ENCODE measurements at places on chromosomes 11 and 22.

DNA sequence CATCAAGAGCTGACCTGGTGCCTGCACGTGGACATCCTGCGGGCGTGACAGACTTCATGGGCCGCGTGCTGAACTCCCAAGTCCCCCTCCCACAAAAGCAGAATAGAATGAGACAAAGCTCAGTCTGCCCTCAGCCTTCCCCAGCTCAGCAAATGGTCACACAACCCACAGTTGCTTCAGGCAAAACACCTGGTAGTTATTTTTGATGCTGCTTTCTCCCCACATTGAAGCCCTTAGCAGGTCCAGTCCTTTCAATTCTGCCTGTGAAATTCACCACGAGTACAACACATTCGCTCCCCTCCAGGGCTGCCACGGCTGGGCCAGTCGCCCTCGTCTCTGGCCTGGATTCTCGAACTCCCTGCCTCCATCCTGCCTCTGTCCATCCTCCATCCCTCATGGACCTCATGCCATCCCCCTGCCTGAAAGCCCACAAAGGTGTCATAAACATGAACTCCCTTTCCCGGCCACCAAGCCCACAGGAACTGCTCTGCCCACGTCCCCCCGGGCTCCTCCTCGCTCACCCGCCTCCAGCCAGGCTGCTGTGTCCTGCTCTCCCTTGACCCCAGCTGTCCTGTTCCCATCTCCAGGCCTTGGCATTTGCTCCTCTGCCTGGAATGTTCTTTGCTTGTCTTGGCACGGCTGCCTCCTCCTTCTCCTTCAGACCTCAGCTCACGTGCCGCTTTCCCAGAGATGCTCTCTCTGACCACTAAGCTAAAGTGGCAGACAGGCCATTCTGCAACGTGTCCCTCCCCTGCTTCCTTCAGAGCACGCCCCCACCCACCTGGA is 42.1 kb downstream of the SCUBE1 start:
- DNase-seq: no peak

DNA sequence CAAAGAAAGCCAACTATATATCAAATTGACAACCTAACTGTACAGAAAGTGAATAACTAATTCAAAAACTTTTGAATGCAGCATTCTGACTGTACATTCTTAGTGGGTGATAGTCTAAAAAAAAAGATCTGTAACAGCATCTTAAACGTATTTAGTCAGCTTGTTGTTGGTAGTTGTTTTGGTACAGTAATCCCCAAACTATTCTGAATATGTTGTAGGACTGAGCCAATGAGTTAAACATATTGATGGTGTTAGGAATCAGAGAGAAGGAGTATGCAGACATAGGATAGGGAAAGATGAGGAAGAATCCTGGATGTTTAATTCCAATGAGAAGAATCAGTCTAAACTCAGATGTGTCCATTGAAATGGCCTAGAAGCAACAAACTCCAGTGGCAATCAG is 41.9 kb upstream of the KIRREL3 start:
- DNase-seq: no peak

- no peak for DNase-seq
Observed at GRCh38 chr11:76772100-76772782, 10.9 kb upstream of the TSKU start.

DNA sequence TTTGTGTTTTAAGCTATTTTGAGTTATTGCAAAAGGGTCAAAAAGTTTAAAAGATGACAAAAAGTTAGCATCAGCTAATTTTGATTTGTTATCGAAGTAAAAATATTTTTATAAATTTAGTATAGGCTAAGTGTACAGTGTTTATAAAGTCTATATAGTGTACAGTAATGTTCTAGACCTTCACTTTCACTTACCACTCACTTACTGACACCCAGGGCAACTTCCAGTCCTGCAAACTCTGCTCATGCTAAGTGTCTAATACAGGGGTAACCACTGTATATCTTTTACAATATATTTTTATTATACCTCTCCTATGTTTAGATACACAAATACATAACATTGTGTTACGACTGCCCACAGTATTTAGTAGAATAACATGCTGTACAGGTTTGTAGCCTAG is 59.7 kb downstream of the PDGFD start:
- no peak for DNase-seq

- no peak for DNase-seq
Observed at GRCh38 chr11:123838659-123839058, 32.5 kb upstream of the OR6M1 start.

DNA sequence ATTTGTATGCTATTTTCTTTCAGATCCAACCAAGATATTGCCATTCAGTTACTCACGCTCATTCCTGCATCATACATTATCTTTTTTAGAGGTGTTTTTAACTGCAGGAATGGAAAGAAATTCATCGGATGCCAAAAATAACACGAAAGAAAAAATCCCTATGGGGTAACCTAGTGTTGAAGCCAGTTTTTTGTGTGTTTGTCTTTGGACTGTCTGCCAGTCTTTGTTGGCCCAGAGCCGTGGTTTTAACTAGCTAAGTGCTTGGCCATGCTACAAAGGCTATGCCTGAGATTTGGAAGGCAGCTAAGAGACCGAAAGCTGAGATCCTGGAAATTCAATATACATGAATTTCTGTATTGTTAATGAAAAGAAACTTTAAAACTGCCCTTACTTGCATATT is 309.8 kb upstream of the CNTN5 start:
- DNase-seq: no peak

- peak; percentile 48 for DNase-seq
Observed at GRCh38 chr11:113401718-113402117, 14.1 kb downstream of the ANKK1 start.

DNA sequence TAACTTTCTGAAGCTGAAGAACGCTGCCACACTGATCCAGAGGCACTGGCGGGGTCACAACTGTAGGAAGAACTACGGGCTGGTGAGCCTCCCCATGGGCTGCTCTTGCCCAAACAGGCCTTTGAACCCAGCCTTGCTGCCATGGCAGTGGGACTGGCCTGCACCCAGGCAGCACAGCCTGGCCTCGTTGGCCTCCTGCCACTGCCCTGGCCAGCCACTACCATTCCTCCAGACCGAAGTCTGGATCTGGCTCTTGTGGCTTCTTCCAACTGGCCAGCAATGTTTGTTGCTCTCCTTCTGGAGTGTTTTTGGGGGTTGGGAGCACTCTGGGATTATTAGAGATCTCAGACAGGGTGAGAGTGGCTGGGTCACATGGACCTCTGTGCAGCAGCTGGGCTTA is 51.0 kb downstream of the MYO7A start:
- DNase-seq: no peak

- no peak for DNase-seq
Observed at GRCh38 chr11:12232160-12232559, 121.8 kb downstream of the MICAL2 start.

DNA sequence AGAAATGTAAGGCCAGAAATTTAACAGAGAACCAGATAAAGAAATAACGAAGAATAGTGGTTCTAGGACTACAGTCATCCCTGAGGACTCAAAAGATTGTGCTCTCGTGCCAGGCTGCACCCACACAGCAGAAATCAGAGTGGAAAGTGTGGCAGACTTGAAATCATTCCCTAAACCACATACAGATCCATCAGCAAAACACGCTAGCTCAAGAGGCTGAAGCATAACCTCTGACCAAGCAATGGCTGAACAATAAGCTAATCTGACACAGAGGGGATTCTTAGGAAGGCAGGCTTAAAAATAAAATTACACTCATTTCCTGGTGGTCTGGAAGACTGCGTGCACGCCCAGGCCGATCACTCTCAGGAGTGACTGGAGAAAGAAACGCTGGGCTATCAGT is 19.0 kb downstream of the NCF4 start:
- no peak for DNase-seq

GRCh38 chr22:25048659-25049647 is 96.4 kb downstream of the KIAA1671 start:
- DNase-seq: no peak
